ENCODE measurements at places on chromosomes 4 and X. TPM values are rescaled to one million over a fixed set of nuclear protein-coding genes. Genes with fewer than 3 reads are reported as not detected.

GRCh38 chrX:10173331-10173900 is 16.6 kb downstream of the CLCN4 start:
- no peaks in the 10 kb centered on the region for H3K4me1 ChIP-seq
- H3K36me3 ChIP-seq, result no peaks in the 10 kb centered on the region
- H3K27me3 ChIP-seq, result no peaks in the 10 kb centered on the region
- no peak overlapping the region for H3K4me3 ChIP-seq

DNA sequence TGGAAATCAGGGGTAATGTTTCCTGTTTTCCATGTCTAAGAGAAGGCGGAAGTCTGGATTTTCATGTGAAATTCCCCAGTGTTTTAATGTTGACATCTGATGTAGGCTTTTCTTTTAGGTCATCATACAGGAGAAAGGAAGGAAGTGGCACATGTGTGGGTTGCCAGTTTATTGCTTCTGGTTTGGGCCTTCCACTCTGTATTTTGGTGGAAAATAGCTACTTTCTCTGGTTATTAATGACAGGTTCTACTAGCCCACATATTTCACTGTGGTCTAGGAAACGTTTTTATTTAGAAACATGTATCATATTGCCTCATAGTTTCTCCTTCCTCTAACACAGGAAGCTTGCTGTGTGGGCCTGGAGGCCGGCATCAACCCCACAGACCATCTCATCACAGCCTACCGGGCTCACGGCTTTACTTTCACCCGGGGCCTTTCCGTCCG is 7.2 kb downstream of the PDHA1 start:
- H3K36me3 ChIP-seq, result no peaks in the 10 kb centered on the region
- ATAC-seq, result no peak
- H3K4me1 ChIP-seq, result no peaks in the 10 kb centered on the region
- no peak overlapping the region for H3K4me3 ChIP-seq
- no peaks in the 10 kb centered on the region for H3K27me3 ChIP-seq
- no peak overlapping the region for H3K27ac ChIP-seq

DNA sequence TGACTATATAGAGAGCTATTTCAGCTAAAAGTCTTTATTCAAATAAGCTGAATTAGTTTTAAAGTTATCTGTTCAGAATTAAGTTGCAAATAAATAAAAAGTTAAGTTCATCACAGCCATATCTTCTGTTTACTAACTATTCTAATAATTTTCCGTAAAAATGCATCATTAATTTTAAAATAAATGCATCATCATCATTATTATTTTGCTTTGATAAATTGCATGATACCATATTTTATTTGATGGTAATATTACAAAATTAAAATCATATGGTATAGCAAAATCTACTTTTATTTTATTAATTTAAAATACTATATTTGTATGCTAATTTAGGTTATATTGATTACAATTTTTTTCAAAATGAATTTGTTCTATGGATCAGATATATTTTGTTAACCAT is 357.3 kb upstream of the NDST4 start:
- no peak overlapping the region for H3K27ac ChIP-seq
- H3K4me3 ChIP-seq, result no peak overlapping the region
- no peaks in the 10 kb centered on the region for H3K36me3 ChIP-seq
- no peaks in the 10 kb centered on the region for H3K27me3 ChIP-seq
- H3K4me1 ChIP-seq, result no peaks in the 10 kb centered on the region

DNA sequence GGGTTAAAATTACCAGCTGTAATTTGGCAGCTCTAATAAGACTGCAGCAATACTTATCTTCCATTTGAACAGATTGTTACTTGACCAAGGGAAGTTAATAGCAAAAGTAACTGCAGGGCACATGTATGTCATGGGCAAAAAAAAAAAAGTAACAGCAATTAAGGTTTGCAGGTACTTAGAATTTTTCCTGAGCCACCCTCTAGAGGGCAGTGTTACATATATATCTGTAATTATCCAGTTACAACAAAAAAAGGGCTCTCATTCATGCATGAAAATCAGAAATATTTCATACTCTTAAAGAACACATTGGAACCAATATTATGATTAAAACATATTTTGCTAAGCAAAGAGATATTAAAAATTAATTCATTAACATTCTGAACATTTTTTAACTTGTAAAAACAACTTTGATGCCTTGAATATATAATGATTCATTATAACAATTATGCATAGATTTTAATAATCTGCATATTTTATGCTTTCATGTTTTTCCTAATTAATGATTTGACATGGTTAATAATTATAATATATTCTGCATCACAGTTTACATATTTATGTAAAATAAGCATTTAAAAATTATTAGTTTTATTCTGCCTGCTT is 25.1 kb downstream of the XIAP start:
- ATAC-seq, result no peak
- no peak overlapping the region for H3K4me3 ChIP-seq
- H3K36me3 ChIP-seq, result peaks cover 20% of the 10 kb centered on the region
- H3K4me1 ChIP-seq, result no peaks in the 10 kb centered on the region

DNA sequence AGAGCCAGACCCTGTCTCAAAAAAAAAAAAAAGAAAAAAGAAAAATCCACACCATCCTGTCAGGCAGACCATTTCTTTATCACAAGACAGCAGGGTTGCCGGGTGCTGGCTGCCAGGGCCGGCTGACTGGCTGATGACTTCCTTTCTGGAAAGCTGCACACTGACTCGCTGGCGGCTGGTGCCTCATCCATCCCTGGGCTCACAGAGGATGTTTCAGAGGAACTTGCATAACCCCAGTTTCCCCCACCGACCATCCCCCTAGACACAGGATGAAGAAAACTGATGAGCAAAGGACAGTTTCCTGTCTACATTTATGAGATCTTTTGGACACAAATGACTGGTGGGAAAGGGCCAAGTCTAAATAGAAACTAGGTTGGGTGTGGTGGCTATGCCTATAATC is 14.1 kb downstream of the HPSE start:
- H3K4me1 ChIP-seq, result no peaks in the 10 kb centered on the region
- no peaks in the 10 kb centered on the region for H3K27me3 ChIP-seq
- no peaks in the 10 kb centered on the region for H3K36me3 ChIP-seq

- no peaks in the 10 kb centered on the region for H3K27me3 ChIP-seq
- no peaks in the 10 kb centered on the region for H3K36me3 ChIP-seq
- ATAC-seq, result no peak
- H3K4me1 ChIP-seq, result no peaks in the 10 kb centered on the region
- no peak overlapping the region for H3K27ac ChIP-seq
Observed at GRCh38 chrX:118038614-118039365, 77.8 kb downstream of the KLHL13 start.

DNA sequence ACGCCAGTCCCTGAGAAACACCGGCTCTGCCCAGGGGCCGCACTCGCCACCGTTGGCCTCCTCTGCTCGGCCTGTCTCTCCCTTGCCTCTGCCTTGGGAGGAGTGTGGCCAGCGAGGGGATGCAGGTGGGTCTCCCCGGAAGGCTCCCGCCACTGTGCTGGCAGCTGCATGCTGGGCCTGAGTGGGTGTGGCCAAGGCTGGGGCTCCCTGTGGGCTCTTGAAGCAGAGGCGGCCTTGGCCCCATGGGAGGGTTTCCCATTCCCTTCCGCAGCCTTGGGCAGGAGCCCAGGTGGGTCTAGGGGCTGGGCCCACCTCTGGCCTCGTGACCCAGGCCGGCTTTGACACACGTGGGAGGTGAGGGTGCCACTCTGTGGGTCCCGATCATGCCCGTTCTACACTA is 19.1 kb downstream of the FGFRL1 start:
- H3K27me3 ChIP-seq, result peaks cover 65% of the 10 kb centered on the region
- no peak overlapping the region for H3K4me3 ChIP-seq
- ATAC-seq, result no peak
- H3K27ac ChIP-seq, result no peak overlapping the region
- H3K36me3 ChIP-seq, result peaks cover 7% of the 10 kb centered on the region

DNA sequence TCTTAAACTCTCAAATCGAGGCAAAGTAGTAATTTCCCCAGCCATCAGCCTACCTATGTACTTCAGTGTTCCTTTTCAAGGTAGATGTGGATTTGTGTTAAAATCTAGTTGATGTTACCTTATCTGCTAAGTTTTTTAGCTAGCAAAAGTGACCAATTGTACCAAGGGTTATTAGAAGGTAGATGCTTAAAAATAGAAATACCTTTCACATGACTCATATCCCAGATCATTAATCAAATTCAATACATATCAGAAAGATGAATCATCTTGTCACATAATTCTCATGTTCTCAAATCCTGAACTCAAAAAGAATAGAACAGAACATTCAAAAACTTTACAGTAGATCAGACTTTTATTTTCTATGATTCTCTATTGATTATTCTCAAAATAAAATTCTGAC is 3.5 kb downstream of the ENAM start:
- H3K4me3 ChIP-seq, result no peak overlapping the region
- no peak overlapping the region for H3K27ac ChIP-seq
- no peaks in the 10 kb centered on the region for H3K4me1 ChIP-seq
- H3K36me3 ChIP-seq, result no peaks in the 10 kb centered on the region
- no peak for ATAC-seq

- no peaks in the 10 kb centered on the region for H3K36me3 ChIP-seq
- H3K27me3 ChIP-seq, result no peaks in the 10 kb centered on the region
- ATAC-seq, result no peak
- no peak overlapping the region for H3K4me3 ChIP-seq
- H3K27ac ChIP-seq, result no peak overlapping the region
Observed at GRCh38 chr4:43243433-43244116, 351.1 kb downstream of the GRXCR1 start.

DNA sequence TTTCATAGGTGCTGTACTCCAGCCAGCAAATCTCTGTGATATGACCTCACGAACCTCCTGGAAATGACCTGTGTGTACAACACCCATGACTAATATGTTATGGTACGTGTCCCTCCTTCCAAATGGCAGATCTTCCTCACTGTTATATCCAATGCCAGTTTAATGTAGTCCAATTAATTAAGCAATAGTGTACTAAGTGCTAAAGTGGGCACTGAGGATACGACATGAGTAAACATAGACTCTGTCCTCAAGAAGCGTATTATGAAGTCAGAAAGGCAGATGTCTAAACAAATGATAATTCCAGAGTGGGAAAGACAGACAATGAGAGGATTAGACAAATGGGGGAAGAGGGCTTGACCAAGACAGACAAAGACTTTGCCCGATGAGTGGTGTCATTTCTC is 33.9 kb downstream of the GPRIN3 start:
- H3K36me3 ChIP-seq, result no peaks in the 10 kb centered on the region
- no peaks in the 10 kb centered on the region for H3K27me3 ChIP-seq
- no peak overlapping the region for H3K4me3 ChIP-seq
- no peaks in the 10 kb centered on the region for H3K4me1 ChIP-seq
- ATAC-seq, result no peak

- no peak overlapping the region for H3K27ac ChIP-seq
- no peak overlapping the region for H3K4me3 ChIP-seq
- H3K36me3 ChIP-seq, result no peaks in the 10 kb centered on the region
- ATAC-seq, result no peak
- no peaks in the 10 kb centered on the region for H3K4me1 ChIP-seq
Observed at GRCh38 chrX:4671344-4671743, 957.9 kb upstream of the PRKX start.

- ATAC-seq, result no peak
- H3K27me3 ChIP-seq, result no peaks in the 10 kb centered on the region
- H3K36me3 ChIP-seq, result no peaks in the 10 kb centered on the region
- H3K4me1 ChIP-seq, result no peaks in the 10 kb centered on the region
- H3K4me3 ChIP-seq, result no peak overlapping the region
Observed at GRCh38 chr4:156685308-156685707, 286.3 kb downstream of the PDGFC start.

- H3K4me3 ChIP-seq, result no peak overlapping the region
- H3K36me3 ChIP-seq, result no peaks in the 10 kb centered on the region
- H3K27me3 ChIP-seq, result no peaks in the 10 kb centered on the region
- no peaks in the 10 kb centered on the region for H3K4me1 ChIP-seq
- ATAC-seq, result no peak
Observed at GRCh38 chr4:107669068-107669467, 51.0 kb downstream of the PAPSS1 start.

DNA sequence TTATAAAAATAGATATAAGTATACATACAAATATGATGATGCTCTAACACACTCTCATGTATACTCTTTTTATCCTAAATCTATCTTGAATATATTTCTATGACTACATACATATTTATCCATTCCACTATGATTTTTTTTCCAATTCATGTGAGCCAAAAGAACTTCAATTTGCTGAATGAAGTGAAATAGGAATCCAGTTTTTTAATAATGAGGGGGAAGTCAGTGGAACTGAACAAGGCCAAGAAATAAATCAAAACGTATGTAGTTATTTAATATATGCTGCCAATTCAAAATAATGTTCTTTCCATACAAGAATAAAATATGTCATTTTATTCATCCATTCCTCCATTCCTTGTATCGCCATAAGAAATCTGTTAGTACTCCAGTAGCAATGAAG is 6.1 kb upstream of the PALLD start:
- H3K27me3 ChIP-seq, result no peaks in the 10 kb centered on the region
- no peak for ATAC-seq
- no peaks in the 10 kb centered on the region for H3K4me1 ChIP-seq
- H3K27ac ChIP-seq, result no peak overlapping the region
- no peak overlapping the region for H3K4me3 ChIP-seq
- no peaks in the 10 kb centered on the region for H3K36me3 ChIP-seq

- no peaks in the 10 kb centered on the region for H3K36me3 ChIP-seq
- no peak overlapping the region for H3K4me3 ChIP-seq
- H3K27me3 ChIP-seq, result no peaks in the 10 kb centered on the region
Observed at GRCh38 chr4:104531390-104531789, 36.7 kb upstream of the CXXC4 start.

DNA sequence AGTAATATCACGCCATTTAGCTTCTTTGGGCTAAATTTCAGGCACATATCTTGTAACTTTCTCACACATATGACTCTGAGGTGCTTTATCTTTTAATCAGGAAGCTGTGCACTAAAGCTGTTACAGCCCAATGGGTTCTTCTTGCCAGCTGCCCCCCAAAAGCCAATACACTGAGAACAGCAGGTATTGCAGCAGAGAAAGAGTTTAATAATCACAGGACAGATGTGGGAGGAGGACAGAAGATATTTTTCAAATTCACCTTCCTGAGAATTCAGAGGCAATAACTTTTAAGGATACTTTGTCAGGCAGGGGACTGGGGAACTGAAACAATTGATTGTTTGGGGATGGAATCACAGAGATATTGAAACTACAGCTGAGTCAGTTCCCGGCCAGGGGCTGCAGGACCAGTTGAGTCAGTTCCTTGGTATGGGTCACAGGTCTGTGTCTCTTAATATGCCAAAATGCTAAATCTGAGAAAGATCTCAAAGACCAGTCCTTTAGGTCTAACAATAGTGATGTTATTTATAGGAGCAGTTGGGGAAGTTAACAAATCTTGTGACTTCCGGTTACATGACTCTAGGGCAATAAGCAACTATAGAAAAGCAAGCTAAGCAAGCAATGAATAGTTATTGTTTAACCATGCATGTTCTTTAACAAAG is 28.1 kb downstream of the DDIT4L start:
- no peaks in the 10 kb centered on the region for H3K27me3 ChIP-seq
- no peak overlapping the region for H3K4me3 ChIP-seq
- H3K36me3 ChIP-seq, result no peaks in the 10 kb centered on the region
- no peak for ATAC-seq
- no peaks in the 10 kb centered on the region for H3K4me1 ChIP-seq

TBX22 gene
- total RNA-seq, result not detected

GK2 gene
- total RNA-seq, result not detected

DMRTC1 gene
- total RNA-seq, result not detected

RASL11B gene
- total RNA-seq, result 8.8 TPM

C1QTNF7 gene
- 21.1 TPM for total RNA-seq

ADGRL3 gene
- total RNA-seq, result 7.2 TPM

PDCL2 gene
- not detected for total RNA-seq

ANK2 gene
- 104 TPM for total RNA-seq

SPACA5 gene
- not detected for total RNA-seq

NDNF gene
- total RNA-seq, result 14.2 TPM

MAGEA4 gene
- not detected for total RNA-seq

BRS3 gene
- not detected for total RNA-seq

GASK1B gene
- total RNA-seq, result 38.1 TPM

Measured in gastroesophageal sphincter (tissue), 4 donors.